Activated CD4-positive, alpha-beta T cell treated with anti-CD3 and anti-CD28 coated beads, Interleukin-2, amount 50 U/mL, for 1 hour (primary cell): ENCODE measurements at places on chromosomes 11 and 22.

DNA sequence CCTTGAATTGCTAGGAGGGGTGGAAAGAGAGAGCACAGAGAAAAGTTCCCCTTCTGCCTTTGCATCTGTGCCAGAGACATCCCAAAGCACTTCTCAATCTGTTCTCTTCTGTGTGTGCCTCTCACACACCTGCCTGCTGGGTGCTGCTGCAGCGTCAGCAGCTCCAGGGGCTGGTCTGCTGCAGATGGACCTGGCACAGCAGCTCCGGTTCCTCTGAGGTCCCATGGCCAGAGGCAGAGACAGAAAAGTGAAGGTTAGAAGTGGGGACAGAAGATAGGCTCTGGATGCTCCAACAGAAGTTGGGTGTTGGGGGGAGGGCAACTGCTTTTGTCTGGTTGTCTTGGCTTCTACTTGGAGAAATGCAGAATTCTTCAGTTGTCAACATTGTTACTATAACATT, 48.9 kb upstream of the KIRREL3 start:
- DNase-seq, result no peak

GRCh38 chr11:34994854-34995253, 78.4 kb downstream of the PDHX start:
- DNase-seq, result no peak

DNA sequence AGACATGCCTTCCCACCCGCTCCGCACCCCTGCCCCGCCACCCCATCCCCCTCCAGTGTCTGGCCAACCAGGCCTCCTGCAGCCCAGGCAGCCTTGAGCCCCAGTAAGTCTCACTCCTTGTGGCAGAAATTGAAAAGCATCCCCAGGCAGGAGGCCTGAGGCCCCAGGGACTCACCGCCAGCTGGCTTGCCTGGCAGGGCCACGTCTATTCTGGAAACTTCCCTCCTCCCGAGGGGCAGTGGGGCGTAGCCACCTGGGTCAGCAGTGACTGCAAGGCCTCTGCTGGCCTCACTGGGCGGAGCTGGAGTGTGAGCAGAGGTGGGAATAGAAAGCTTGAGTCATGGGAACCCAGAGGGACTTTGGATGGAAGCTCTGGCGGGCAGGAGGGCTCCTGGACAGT, 26.3 kb downstream of the ANO1 start:
- no peak for DNase-seq

GRCh38 chr11:130209128-130209932, 49.7 kb downstream of the ST14 start:
- DNase-seq, result no peak

DNA sequence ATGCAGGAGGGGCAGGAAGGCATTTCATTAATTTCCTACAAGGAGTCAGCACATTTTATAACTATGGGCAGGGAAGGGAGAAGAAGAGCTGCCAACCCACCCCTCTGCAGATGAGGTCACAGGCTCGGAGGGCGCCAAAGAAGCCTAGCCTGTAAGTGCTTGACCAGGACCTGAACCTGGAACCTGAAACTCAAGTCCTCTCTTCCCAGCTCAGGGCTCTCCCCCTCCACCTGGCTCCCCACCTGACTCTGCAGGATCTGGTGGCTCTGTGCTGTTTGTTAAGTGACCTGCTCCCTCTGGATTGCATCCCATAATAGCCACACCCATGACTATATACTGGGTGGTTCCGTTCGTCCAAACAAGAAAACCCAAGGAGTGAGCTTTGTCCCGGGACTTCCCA, 27.3 kb downstream of the SCGB1A1 start:
- no peak for DNase-seq

DNA sequence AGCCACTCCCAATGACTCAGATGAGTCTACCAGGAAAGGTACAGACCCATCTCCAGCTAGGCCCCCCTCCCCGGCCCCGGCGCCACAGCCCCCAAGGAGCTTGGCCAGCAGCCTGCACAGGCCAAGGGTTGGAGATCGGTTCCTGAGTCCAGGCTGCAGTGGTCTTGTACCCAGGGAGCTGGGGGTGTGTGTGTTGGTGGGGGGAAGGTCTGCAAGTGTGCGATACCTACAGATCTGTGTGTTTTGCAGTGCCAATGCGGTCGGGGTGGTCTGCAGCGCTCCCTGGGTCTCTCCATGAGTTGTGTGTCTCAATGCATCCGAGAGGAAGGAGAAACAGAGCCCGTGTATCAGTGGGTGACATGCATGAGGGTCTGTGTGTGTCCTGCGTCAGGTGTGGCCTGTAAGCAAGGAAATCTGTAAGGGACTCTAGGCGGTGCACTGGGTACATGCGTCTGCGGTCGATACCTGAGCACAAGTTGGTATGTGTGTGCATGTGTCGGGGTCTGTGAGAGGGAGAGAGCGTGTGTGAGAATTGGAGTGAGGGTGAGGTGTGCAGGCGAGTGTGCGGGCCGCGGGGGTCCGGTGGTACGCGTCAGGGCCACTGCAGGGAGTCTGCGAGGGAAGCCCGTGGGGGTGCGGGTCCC, 645 bp downstream of the CDC42BPG start:
- DNase-seq, result no peak

- peak; percentile 47 for DNase-seq
Measured at GRCh38 chr22:39144101-39144767, 8.2 kb downstream of the CBX7 start.

DNA sequence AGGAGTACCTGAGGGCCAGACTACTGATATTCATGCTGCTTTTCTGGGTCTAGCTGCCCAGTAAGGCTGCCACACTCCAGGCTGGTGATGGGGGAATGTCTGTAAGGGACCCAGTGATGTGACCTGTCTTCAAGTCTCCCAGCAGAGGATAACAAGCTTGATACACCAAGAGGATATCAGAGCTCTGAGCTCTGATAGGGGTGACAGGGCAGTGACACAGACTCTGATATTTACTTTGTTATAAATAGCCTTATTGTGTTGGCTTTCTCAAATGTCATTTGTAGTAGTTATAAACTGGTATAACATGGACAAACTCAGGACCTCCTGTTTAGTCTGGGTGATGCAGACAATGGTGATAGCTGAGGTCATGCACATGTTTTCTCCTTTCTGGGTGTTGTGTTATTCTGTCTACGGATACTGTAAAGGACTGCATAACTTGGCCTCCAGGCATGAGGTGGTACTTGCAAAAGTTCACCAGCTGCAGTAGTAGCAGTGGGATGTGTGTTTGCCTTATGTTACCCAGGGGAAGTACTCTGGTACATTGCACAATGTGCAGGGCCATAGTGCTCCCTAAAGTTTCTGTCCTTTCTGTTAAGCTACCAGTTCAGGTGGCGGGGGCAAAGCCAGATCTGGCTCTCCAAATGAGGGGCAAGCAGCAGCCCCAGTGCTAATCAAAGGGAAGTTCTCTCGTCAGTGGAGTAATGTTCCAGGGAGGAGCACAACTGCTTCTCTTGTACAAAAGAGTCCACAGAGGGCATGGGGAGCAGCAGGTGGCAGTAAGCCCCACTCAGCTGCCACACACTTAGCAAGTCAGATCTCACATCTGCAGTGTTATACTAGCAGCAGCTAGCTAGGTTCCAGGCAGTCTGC, 812.2 kb downstream of the JRKL start:
- no peak for DNase-seq
